ENCODE measurements at places on chromosomes 3 and 15. TPM values are rescaled to one million over a fixed set of nuclear protein-coding genes. Genes with fewer than 3 reads are reported as not detected.

MESP2 gene
- not detected for total RNA-seq

- H3K27me3 ChIP-seq = no peaks in the 10 kb centered on the region
- no peak for DNase-seq
- peaks cover 28% of the 10 kb centered on the region for H3K4me1 ChIP-seq
- H3K36me3 ChIP-seq = no peaks in the 10 kb centered on the region
- H3K4me3 ChIP-seq = no peak overlapping the region
These were observed 22.8 kb downstream of the SLC12A6 start for GRCh38 chr15:34314491-34315490.

GRCh38 chr3:172154768-172155664, 115.6 kb downstream of the FNDC3B start:
- peak overlapping the region; percentile 30 for H3K27ac ChIP-seq
- no peak overlapping the region for H3K4me3 ChIP-seq
- no peaks in the 10 kb centered on the region for H3K27me3 ChIP-seq
- DNase-seq = no peak

- H3K27ac ChIP-seq = no peak overlapping the region
- no peaks in the 10 kb centered on the region for H3K27me3 ChIP-seq
- no peak overlapping the region for H3K4me3 ChIP-seq
- peaks cover 13% of the 10 kb centered on the region for H3K4me1 ChIP-seq
These were observed 40.9 kb downstream of the CBLB start for GRCh38 chr3:105827959-105828358.

DNA sequence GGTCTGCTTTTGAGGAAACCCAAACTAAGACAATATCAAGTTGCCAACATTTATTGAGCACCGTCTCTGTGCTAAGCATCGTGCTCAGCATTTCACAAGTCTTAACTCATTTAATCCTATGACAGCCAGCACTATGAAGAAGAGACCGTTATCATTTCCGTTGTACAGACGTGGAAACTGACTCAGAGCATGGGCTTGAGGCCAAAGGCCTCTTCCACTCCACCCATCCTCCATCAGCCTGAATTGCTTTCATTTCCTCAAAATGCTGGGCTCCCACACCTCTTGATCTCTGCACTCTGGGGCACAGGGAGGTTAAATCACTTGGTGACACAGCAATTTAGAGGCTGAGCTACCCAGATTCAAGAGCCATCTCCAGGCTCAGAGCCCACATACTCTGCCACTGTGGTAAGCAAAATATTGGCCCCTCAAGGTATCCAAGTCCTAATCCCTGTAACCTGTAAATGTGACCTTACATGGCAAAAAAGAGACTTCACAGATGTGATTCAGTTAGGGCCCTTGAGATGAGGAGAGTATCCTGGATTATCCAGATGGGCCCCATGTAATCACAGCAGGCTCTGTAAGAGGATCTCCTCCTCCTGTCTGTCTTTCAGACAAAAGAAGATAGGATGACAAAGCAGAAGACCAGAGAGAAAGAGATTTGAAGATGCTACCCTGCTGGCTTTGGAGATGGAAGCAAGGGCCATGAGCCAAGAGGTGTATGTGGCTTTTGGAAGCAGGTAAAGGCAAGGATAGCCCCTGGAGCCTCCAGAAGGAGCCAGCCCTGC, 24.3 kb upstream of the FLNB start:
- no peaks in the 10 kb centered on the region for H3K27me3 ChIP-seq
- no peak overlapping the region for H3K4me3 ChIP-seq
- no peak for DNase-seq
- H3K36me3 ChIP-seq = no peaks in the 10 kb centered on the region
